Transverse colon (tissue), 4 donors: ENCODE measurements at places on chromosomes 2 and 18. TPM values are rescaled to one million over a fixed set of nuclear protein-coding genes. Genes with fewer than 3 reads are reported as not detected.

- DNase-seq: no peak
These were observed 630.9 kb upstream of the FAM98A start for GRCh38 chr2:34229998-34230397.

DNA sequence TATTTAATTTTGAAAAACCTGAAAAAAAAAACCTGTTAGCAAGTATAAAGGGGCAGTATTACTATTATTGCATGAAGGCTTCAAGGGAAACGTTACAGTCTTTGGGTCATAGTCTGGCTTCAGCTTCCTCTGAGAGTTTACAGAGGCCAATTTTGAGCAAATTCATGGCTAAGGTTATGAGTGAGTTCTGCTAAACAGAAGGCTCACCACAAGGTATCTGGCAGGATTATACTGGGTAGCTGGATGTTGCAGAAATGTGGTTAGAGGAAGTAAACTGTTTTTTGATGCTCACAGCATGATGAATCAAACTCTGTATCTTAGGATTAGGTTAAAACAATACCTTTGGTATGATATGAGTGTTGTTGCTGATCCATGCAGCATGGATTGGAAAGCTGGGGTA, 9.3 kb downstream of the MRPL19 start:
- no peak for DNase-seq

Gene CRACDL
- 15.8 TPM for total RNA-seq

Gene IL37
- 2.6 TPM for total RNA-seq

Gene TXNDC2
- total RNA-seq: not detected

DNA sequence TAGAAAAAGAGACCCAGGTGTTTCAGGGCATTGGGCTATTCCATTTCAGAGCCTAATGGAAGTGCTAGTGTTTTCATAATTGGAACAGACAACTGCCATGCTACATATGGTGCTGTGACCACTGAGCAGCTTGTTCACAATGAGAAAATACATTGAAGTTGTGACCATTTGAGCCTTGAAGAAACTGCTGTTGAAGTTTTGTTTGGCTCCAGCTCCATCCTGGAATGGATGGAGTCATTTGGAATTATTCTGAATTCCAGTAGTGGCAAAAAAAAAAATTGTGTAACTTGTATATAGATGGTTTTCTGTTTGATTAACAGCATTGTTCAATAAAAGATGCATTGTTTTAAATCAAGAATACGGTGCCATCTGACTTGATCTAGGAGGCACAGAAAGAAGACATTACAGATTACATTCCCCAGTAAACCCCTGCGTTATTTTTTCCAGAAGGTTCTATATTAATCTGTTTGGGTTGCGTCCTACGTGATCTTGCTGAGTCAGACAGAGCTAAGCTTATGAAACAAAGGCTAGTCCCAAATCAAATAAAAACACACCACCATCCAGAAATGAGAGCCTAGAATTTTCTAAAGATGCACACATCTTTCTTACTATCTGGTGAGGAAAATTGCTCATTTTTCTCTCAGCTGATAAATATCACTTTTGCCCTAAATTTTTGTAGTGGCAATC, 19.2 kb downstream of the FMNL2 start:
- DNase-seq: no peak
